ENCODE measurements at places on chromosomes 1 and 21. TPM values are rescaled to one million over a fixed set of nuclear protein-coding genes. Genes with fewer than 3 reads are reported as not detected.

Gene TTC22
- total RNA-seq = not detected

Gene UBE2U
- not detected for total RNA-seq

Gene HHIPL2
- total RNA-seq = not detected

Gene IBA57
- total RNA-seq = 7.7 TPM

Gene FAM177B
- not detected for total RNA-seq

GRCh38 chr1:150180474-150180873 lies 30.8 kb downstream of the PLEKHO1 start:
- H3K36me3 ChIP-seq = no peaks in the 10 kb centered on the region
- no peaks in the 10 kb centered on the region for H3K4me1 ChIP-seq
- no peak overlapping the region for H3K27ac ChIP-seq
- no peaks in the 10 kb centered on the region for H3K27me3 ChIP-seq
- H3K4me3 ChIP-seq = no peak overlapping the region
- no peak for DNase-seq

GRCh38 chr1:25134801-25135461 lies 97.4 kb downstream of the SYF2 start:
- H3K36me3 ChIP-seq = no peaks in the 10 kb centered on the region
- peaks cover 24% of the 10 kb centered on the region for H3K4me1 ChIP-seq
- peak overlapping the region; percentile 85 for H3K27ac ChIP-seq
- DNase-seq = peak; percentile 44

DNA sequence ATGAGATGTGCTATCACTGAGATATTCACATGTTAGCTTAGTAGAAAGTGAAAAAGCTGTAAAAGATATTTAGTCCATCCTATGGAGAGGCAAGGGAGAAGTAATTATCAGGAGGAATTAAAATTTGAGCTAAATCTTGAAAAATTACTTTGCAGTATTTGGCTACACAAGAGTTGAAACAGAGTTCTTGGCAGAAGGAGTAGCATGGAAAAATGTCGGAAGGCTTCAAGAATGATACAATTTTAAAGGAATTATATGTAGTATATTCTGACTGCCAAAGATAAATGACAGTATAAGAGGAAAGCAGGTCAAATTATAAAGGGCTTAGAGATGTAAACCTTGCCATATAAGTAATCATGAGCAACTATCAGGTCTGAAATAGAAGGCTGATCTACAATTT lies 518.9 kb downstream of the BRINP3 start:
- H3K36me3 ChIP-seq = no peaks in the 10 kb centered on the region
- H3K27me3 ChIP-seq = no peaks in the 10 kb centered on the region
- no peak for DNase-seq
- H3K27ac ChIP-seq = no peak overlapping the region
- H3K4me1 ChIP-seq = no peaks in the 10 kb centered on the region

DNA sequence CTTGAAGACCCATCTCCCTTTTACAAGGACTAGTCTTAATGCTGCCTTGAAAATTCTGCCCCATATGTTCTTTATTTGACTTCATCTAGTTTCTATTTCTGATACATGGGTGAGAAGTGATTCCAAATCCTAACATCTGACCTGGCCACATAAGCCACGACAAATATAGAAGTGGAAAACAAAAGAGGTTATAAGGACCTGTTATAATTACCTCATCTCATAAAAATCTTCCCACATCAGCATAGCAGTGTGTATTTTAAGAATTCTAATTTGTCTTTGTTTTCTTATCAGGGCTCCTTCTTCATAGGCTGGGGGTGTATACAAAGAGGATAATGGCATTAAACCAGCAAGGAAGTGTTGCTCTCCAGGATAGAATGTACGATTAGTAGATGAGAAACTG lies 1007.4 kb downstream of the TTLL7 start:
- H3K36me3 ChIP-seq = no peaks in the 10 kb centered on the region
- H3K4me1 ChIP-seq = peaks cover 4% of the 10 kb centered on the region
- DNase-seq = no peak

DNA sequence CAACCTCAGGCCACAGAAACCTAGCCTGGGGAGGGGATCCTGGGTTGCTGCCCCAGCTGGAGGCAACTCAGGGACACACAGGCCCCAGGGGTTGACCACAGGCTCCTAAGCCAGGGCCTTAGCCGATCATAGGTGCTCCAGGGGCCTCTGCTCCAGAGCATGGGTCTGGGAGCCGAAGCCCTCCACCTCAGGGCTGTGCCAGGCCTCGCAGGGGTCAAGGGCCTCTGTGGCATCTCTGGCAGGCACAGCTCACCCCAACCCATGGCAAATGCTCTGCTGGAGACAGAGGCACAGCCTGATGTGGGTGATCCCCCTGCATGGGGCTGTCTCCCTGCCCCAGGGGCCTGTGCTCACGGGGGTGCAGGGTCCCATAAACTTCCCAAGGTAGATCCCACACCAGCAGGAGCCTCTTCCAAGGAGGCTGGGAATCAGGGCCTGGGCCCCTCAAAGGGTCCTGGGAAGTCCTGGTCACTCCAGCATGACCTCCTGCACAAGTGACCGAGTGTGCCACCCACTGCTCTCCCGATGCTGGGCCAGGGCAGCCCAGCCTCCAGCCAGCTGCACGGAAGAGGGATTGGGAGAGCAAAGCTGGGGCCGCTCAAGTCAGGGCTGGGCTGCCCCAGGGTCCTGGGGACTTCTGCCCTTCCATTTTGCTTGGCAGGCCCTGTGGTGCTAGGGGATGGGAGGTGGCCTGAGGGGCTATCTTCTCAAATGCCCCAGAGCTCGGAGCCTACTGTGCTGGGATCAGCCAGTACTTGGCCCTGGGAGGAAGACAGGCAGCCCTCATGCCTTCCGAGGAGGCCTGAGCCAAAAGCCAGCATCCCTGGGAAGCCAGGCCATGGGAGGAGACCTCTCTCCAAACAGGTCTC lies 22.2 kb upstream of the PRSS38 start:
- peaks cover 11% of the 10 kb centered on the region for H3K27me3 ChIP-seq
- no peaks in the 10 kb centered on the region for H3K4me1 ChIP-seq
- DNase-seq = no peak
- H3K36me3 ChIP-seq = peaks cover 4% of the 10 kb centered on the region

GRCh38 chr1:4118746-4119515 lies 218.9 kb upstream of the C1orf174 start:
- no peak overlapping the region for H3K4me3 ChIP-seq
- no peaks in the 10 kb centered on the region for H3K36me3 ChIP-seq
- peaks cover 5% of the 10 kb centered on the region for H3K27me3 ChIP-seq
- H3K4me1 ChIP-seq = no peaks in the 10 kb centered on the region
- DNase-seq = no peak

DNA sequence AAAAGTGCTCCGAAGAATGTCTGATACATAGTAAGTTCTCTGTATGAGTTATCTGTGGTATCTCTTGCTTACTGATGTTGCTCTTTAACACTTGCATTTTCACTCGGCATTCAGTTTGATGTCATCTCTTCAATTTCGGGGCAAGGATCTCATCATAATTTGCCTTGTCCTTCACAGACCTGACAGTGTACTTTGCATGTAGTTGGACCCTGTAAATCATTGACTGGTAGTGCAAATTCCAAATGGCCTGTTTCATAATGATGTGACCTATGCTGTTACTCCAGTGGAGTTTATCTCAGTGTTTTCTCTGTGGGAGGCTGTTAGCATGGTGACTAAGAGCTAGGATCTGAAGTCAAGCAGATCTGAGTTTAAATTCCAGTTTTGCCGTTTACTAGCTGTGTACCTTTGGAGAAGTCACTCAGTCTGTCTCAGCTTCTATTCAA lies 34.2 kb upstream of the ABCD3 start:
- H3K27me3 ChIP-seq = peaks cover 3% of the 10 kb centered on the region
- peaks cover 6% of the 10 kb centered on the region for H3K4me1 ChIP-seq
- peaks cover 4% of the 10 kb centered on the region for H3K36me3 ChIP-seq
- no peak overlapping the region for H3K4me3 ChIP-seq
- no peak overlapping the region for H3K27ac ChIP-seq
- DNase-seq = no peak

- H3K27ac ChIP-seq = no peak overlapping the region
- H3K4me3 ChIP-seq = no peak overlapping the region
- H3K4me1 ChIP-seq = peaks cover 12% of the 10 kb centered on the region
- no peaks in the 10 kb centered on the region for H3K36me3 ChIP-seq
- H3K27me3 ChIP-seq = peaks cover 7% of the 10 kb centered on the region
- DNase-seq = peak; percentile 10
Measured at GRCh38 chr1:2557482-2558400, 1.6 kb downstream of the TNFRSF14 start.

DNA sequence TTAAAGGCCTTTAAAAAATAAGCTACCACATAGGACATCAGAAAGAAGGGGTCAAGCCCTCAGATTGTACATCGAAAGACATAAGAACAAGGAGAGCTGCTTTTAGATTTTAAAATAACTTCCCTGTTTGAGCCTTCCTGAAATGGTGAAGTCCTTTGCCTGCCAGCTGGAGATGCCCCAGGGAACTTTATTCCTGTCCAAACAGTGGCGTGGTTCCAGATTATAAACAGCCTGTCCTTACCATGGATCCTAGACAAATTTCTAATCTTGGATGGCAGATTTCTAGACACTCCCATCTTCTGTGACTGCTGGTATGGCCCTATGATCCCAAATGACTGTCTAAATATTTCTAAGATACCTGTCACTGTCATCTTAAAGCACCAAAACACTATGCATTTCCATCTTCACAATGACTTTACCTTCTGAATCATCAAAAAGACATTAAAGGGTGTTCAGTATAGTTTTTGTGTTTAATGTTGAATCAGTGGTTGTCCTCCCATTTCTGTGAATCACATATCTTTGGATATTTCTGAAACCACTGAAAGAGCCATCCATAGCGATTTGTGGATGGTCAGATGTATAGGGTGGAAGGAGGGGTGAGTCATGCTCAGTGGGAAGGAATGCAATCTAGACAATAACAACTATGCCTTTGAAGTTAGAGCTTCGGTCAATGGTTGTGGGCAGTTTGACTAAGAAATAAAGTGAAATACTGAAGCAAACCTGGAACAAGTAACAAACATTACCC lies 23.2 kb downstream of the ILDR2 start:
- H3K27ac ChIP-seq = no peak overlapping the region
- H3K4me3 ChIP-seq = no peak overlapping the region
- H3K4me1 ChIP-seq = peaks cover 2% of the 10 kb centered on the region

DNA sequence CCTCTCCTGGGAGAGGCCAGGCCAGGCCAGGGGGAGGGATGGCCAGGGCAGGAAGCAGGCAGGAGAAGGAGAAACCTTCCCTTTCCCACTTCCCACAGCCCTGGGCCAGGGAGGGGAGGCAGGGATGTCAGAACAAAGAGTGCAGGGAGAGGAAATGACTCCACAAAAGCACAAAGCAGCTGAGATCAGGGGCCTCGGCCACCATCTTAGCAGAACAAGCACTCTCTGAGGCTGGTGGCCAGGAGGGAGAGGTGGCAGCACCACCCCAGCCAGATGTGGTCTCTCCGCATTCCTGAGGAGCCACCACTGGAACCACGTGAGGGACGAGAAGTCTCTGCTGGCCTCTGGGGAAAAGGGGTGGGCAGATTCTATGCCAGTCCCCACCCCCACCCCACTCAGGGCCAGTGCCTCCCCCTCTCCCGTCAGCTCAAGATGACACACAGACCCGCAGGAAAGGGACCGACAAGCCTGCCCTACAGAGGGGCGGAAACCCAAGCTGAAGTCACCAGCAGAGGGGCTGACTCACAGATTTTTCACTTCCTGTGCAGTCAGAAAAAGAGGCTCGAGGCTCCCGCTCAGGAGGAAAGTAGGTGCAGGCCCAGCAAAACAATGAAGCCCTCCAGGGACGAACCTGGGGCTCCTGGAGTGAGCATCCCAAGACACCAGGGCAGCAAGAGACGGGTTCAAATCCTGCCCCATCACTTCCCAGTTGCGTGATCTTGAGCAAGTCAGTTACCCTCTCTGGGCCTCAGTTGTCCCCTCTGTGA lies 24.1 kb upstream of the ALDH4A1 start:
- peaks cover 22% of the 10 kb centered on the region for H3K27me3 ChIP-seq
- peak overlapping the region; percentile 38 for H3K27ac ChIP-seq
- no peak for DNase-seq
- peaks cover 58% of the 10 kb centered on the region for H3K4me1 ChIP-seq

DNA sequence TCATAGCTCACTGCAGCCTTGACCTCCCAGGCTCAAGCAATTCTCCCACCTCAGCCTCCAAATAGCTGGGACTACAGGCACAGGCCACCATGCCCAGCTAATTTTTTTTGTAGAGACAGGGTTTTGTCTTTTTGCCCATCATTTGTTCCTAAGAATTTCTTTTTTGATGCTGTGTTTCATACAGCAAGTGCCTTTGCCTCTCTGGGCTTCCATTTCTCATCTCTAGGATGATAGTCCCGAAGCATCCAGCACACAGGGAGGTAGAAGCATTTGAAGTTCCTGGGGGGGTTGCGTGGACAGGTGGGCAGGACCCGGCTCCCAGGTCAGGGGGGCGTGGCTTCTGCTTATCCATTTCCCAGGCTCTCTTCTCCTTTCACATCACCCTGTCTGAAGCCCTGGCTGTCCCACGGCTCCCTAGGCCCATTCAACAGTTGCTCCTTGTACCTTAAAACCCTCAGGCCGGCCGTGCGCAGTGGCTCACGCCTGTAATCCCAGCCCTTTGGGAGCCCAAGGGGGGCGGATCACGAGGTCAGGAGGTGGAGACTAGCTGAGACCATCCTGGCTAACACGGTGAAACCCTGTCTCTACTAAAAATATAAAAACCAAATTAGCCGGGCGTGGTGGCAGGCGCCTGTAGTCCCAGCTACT lies 3.4 kb downstream of the ATP13A2 start:
- H3K4me3 ChIP-seq = no peak overlapping the region
- H3K27ac ChIP-seq = no peak overlapping the region
- H3K36me3 ChIP-seq = no peaks in the 10 kb centered on the region

DNA sequence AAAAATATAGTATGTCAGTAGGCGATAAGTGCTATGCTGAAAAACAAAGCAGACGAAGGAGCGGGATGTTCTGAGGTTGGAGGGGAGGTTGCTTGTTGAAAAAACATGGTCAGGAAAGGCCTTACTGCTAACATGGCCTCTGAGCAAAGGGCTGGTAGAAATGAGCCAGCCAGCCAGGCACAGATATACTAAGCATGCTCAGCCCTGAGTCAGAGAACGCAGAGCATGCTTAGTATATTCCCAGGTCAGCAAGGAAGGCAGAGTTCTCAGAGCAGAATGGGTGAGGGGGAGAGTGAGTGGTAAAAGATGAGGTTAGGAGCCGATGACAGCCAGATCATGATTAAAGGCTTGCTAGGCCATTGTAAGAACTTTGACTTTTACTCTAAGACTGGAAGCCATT lies 36.7 kb downstream of the ZBTB40 start:
- H3K4me3 ChIP-seq = no peak overlapping the region
- H3K4me1 ChIP-seq = no peaks in the 10 kb centered on the region
- H3K36me3 ChIP-seq = peaks cover 15% of the 10 kb centered on the region
- H3K27me3 ChIP-seq = no peaks in the 10 kb centered on the region
- DNase-seq = no peak
- no peak overlapping the region for H3K27ac ChIP-seq

- no peaks in the 10 kb centered on the region for H3K4me1 ChIP-seq
- H3K36me3 ChIP-seq = no peaks in the 10 kb centered on the region
- H3K4me3 ChIP-seq = no peak overlapping the region
- H3K27me3 ChIP-seq = no peaks in the 10 kb centered on the region
Measured at GRCh38 chr1:83810144-83810543, 188.8 kb downstream of the TTLL7 start.

Measured in glutamatergic neuron (in vitro differentiated cells).